ENCODE measurements at places on chromosomes 7 and 10.

GRCh38 chr7:147153571-147153970 is 1037.0 kb downstream of the CNTNAP2 start:
- no peak for DNase-seq

DNA sequence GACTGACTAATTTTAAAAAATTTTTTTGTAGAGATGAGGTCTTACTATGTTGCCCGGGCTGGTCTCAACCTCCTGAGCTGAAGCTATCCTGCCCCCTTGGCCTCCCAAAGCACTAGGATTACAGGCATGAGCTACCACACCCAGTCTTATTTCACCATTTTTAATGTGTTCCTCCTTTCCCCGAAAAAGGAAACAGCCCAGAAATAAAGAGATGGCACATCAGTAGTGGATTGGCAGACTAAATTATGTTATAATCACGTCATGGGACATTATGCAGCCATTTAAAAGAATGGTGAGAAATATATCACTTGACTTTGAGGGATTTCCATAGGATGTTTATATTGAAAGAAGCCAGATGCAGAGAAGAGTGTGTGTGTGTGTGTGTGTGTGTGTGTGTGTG is 40.5 kb downstream of the CAPZA2 start:
- no peak for DNase-seq

DNA sequence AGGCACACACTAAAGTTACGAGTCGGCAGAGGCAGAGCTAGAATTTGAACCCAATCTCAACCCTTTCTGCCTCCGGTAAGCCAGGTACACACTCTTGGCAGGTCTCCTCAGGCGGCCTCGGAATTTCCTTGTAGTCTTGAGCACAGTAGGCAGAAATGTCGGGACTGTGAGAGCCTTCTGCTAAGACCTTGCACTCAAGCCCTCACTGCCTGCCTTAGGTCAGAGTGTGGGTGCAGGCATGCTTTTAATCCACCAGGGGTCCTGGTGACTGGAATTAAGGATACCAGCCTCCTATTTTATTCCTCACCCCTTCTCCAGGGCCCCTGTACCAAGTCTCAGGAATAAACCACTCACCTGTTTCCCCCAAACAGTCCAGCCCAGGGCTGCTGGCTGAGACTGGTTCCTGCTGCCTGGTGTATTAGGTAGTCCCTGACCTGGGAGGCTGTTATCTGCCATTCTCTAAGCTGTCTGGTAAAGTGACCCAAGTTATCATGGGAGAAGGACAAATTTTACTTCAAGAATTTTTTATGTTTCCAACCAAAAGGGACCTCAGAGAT is 855 bp downstream of the ATP6V1F start:
- peak; percentile 57 for DNase-seq

DNA sequence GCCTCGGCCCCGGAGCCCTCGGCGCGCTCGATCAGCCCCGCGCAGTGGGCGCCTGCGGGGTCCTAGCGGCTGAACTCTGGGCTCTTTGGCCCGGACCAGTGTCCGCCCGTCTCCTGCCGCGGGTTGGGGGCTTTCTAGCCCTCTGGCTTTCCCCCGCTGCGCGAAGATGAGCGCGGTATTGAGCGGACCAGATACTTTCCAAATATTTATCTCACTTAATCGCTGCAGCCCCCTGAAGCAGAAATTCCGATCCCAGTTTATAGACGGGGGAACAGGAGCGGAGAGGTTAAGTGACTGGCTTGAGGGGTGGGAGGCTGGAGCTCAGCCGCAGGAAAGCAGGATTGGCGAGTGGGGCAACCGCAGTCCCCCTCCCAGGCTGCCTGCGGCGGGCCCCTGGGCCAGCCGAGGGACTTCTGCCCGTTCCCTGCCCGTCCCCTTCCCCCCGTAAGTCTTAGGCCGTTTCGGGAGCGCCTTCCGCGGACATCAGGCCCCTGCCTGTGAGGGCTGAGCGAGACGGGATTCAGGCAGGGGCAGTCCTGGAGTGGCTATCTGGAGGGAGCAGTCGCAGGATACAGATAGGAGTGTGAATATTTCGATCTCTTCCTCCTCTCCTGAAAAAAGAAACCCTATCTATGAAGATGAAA is 565 bp downstream of the STRIP2 start:
- no peak for DNase-seq

DNA sequence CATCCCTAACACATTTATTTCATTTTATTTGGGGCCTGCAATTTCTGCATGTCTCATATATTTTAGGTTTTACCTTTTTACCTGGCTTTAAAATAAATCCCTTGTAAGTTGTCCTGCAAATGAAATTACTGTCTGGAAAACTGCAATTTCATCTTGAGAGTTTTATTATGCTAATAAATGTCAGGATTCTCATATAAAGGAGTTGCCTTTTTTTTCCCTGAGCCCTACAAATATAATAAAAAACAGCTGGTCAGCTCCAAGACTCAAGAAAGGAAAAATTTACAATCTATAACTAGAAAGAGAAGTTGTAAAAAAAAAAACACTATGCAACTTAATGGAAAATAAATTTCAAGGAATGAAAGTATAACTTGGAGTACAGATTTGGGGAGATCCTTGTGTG is 108.7 kb downstream of the SH2D4B start:
- no peak for DNase-seq

- DNase-seq: no peak
Observed at GRCh38 chr7:25386311-25386744, 158.0 kb upstream of the NPVF start.

GRCh38 chr10:69866688-69867461 is 65.2 kb downstream of the COL13A1 start:
- DNase-seq: no peak

DNA sequence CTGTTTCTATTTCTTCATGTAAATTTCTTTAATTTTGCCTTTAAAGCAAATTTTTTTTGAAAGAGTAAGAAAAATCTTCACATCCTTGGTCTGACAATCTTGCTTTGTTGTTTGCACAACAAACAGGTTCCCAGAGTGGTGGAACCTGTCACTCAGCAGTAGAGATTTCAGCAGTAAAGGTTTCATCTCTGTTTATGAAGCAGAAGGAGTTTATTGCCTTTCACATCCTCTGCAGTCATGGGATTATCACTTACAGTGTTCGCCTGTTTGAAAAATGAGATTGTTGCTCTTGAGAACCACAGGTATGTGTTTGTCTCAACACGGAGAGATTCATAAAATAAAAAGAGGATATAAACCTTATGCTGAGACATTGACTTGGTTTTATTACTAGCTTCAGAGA is 342.6 kb downstream of the IPMK start:
- DNase-seq: no peak

DNA sequence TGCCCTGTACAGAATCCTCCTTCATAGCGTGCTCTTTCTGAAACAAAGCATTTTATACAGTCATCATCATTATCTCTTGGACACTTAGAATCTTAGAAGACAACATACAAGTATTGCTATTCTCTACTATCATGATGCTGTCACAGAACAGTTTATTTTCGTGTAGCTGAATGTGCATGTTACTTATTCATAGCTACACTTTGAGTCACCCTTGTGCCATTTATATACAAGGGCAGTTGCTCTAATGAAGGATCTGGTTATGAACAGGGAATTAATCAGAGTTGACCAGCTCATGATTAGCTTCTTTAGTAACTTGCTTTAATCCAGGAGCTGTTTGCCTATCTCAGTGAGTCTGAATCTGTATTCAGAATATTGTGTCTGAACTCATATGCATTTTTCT is 11.2 kb downstream of the CASP2 start:
- no peak for DNase-seq

DNA sequence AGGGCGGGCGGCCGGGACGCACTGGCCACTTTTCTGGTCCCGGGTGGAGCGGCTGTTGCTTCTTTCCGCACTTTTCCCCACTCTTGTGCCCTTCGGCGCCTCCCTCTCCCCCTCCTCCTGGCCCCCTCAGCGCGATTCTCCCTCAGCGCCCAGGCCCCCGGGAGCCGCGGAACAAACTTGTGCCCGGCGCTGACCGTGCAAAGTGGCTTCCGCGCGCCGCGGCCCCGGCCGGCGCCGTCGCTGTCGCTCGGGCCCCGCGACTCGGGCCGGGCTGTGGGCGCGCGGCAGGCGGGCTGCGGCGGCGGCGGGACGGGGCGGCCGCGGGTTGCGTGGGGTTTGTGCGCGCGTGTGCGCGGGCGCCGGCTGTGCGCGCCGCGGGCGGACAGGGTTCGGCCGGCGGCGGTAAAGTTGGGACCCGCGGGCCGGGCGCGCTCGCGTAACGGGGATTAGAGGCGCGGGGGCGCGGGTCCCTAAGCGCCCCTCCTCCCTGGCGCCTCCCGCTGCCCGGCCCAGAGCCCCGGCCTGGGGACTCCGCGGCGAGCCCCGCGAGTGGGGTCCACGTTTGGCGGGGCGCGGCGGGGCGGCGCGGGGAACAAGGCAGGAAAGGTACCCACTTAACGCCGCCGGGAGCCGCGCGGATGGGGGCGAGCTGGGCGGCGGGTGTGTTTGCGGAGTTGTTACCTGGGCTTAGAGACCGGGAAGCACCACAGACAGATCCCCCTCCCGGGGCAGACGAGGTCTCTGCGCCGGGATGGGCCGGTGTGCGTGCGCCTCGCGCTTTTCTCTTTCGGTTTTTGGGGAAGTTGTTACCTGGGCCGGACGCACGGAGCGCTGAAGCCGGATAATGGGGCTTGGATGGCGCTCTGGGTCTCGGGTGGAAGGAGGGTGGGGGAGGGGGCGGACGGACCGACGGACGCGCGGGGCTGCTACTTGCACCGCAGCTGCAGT is 860 bp downstream of the ZEB1 start:
- peak; percentile 50 for DNase-seq

DNA sequence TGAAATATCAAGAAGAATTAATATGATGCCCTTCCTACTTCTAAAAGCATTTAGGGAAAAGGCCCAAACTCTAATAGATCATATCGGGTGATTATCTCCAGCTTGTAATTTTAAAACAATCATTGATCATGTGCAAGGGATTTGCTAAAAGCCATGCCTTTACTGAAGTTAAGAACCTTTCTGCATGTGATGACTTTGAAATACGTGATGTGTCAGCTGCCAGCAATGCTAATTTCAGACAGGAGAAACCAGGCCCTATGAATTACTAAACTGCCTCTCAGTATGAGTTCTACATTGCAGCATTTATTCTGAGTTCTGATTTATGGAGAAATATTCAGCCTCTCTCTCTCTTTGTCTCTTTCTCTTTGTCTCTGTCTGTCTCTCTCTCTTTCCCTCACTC is 203.6 kb upstream of the AKR1E2 start:
- DNase-seq: no peak

- no peak for DNase-seq
Observed at GRCh38 chr10:30384701-30385201, 35.7 kb upstream of the MTPAP start.

GRCh38 chr10:118955951-118956801 is 73.3 kb upstream of the NANOS1 start:
- no peak for DNase-seq

DNA sequence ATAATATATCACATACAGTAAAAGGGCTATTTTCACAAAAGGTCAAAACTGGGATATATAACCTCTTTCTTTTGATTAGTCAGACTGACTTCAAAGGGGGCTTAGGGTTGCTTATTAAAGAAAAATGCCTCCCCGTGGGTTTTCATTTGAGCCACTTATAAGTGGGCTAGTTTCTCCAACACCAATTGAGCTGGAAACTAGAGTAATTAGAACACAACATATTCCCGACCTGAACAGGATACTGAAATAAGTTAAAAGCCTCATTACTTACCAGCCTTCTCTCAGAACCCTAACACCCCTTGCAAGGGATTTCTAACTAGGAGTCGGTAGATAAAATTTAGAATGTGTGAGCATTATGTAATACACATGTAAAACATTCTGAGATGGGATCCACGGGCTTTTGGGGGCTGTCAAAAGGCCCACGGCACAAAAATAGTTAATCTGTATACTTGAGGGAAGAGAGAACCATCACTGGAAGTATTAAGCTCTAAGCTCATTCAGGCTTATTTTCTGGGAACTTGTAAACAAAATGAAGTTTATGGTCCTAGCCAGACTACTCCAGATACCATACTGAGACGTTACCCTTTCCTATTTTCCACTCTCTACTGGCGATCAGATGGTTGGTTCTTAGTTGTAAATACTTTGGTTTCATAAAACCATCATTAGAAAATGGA is 29.3 kb upstream of the KMT2E start:
- DNase-seq: no peak

DNA sequence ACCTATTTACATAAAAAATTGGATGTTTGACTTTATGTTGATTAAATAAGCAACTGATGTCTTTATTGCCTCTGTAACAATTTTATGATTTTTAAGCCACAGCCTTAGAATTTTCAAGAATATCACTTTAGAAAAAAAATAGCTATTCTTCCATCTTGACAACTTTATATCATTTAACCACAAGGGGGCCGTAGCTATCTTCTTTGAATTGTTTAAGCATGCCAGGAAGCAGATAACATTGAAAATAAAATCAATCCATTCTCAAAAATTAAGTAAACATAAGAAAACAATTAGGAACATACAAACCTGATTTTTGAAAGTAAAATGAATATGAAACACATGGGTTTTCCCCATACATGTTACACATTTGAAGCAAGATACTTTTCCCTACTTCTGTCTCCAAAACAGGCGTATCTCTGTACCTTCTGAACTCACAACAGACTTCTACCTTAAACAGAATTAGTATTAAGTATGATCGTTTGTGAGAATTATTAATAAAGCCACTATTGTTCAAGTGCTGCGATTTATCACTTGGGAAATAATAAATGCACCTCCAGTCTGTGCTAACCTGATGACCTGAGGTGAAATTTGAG is 209.0 kb downstream of the CACNA2D1 start:
- DNase-seq: no peak

DNA sequence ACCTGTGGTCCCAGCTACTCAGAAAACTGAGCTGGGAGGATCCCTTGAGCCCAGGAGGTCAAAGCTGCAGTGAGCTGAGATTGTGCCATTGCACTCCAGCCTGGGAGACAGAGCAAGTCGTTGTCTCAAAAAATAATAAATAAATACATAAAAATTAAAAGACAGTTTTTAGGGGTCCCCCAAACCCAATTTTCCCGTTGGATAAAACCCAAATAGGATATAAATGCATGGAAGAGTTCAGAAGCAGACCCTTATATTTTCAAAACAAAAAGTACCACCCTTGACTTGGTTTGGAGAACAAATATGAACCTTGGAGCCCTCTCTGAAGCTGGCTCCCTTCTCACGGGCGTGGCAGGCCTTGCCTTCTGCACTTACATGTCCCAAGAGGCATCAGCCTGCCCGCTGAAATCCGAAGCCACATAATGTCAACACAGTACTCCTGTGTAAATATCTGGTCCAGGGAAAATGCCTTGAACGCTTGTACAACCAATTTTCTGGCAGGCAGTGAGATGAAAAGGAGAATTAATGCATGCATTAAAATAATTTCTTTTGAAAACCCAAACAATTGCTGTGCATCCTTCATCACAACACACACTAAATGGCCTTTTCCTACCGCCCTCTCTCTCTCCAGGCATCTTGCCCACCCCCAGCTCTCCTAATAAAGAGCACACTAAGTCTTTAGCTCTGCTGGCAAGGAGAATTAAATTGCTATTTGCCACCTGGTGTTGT is 46.4 kb upstream of the PARD3 start:
- DNase-seq: no peak
